ENCODE measurements at places on chromosomes 2 and 18.

- no peak for DNase-seq
Measured at GRCh38 chr2:108364676-108365297, 13.0 kb upstream of the SULT1C4 start.

DNA sequence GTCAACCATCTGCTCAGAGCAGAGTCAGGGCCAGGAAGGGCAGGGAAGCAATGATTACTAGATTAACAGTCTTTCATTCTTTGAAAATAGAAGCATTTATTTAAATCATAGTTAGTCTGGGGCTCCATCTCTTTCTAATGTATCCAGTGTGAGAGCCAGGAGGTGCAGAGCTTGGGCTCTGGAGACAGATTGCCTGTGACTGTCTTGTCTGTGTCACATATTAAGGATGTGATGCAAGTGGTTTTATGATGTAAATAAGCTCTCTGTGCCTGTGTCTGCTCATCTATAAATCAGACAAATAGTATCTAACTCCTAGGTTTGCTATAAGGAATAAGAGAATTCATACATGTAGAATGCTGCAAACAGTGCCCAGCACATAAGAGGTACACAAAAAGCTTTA lies 104.9 kb upstream of the TANK start:
- DNase-seq: no peak

GRCh38 chr2:76314271-76315020 lies 603.7 kb upstream of the GCFC2 start:
- DNase-seq: no peak

- peak; percentile 79 for DNase-seq
Measured at GRCh38 chr2:121075006-121075551, 209.9 kb downstream of the TFCP2L1 start.

Measured in renal cortex interstitium (tissue), 15 donors.